ENCODE measurements at places on chromosomes 3 and 15.

DNA sequence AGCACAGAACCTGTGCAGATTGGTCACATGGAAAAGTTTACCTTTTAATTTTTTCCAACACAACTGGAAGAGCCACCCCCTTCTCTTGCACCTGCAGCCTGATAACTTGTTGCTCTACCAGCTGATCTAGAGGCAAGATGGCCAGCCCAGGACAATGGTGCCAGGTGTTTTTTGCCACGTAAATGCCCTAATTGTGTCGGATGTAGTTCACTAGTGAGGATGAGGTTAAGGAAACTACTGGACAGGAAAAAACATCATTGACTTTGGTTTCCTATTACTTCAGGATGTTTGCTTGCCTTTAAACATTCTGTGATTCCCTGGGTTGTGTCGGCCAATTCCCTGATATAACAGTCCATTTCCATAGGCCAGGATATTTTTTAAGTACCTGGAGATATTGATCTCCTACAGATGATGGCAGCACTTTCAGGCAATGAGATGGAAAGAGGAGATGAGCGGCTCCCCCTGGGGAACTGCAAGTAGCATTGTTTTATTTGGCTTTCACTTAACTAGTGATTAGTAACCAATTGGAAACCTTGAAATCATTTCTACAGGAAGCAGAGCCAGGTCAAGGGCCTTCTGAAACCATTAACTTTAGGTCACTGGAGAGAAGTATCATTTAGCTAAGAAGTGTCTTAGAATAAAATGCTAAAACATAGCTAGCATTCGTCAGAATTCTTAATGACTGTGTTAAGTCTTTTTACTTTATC lies 72.5 kb downstream of the OSBPL10 start:
- DNase-seq = no peak

DNA sequence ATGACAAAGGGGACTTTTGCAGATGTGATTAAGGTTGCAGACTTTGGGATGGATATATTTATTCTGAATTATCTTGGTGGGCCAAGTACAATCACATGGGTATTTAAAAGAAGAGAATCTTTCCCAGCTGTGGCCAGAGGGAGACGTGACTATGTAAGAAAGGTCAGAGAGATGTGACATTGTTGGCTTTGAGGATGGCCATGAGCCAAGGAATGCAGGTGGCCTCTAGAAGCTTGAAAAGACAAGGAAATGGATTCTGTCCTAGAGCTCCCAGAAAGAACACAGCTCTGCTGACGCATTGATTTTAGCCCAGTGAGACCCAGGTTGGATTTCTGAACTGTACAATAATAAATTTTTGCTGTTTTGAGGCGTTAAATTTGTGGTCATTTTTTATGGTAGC lies 616.0 kb upstream of the TBL1XR1 start:
- no peak for DNase-seq

DNA sequence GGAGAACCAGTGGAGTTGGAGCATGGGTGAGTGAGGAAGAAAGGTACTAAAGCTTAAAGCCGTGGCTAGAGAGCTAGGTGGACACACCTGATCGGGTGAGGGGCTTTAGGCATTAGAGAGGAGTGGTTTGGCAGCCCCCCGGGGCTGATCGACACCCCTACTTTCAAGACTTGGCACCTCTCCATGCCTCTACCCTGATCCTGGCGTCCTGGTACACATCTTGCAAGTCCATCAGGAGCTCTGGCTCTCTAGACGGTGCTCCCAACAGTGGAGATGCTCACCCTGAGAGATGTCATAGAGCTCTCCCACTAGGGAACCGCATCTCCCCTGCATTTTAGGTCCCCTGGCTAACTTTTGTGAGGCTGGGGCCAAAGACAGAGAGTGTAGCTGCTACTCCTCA lies 98.1 kb downstream of the XXYLT1 start:
- no peak for DNase-seq

- DNase-seq = no peak
Observed at GRCh38 chr3:123655400-123655799, 70.5 kb upstream of the HACD2 start.

DNA sequence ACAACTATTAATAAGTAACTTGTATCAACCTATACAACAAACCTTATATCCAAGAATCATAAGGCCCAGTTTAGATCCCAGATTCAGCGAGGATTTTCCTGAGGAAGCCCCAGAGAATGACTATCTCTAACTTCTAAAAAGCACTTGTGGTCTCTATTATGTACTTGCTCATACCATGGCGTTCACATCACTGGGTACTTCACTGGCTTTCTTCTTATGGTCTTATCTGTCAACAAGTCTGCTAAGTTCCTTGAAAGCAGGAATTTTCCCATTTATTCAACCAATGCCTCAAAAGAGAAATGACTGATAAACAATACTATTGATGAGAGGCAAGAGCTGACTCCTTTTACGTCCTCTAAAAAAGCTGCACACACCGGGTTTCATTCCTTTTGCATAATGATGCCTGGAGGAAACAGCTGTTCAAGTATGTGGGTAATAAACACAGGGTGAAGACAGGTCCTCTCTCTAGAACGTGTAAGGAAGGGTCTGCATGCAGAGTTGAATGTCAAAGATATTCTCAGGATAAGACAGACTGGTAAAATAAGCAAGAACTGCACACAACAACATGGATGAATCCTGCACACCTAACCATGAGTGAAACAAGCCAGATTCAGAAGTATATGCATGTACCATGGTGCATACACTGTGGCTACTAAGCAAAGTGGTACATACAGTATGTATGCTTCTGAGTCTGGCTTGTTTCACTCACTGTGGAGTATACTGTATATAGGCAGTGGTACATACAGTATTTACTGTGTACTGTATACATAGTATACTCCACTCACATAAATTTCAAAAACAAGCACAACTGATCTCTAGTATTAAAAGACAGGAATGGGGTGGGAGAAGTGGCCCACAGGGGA lies 408.7 kb downstream of the SHQ1 start:
- DNase-seq = no peak

Data from SIG-M5 (cell line).